ENCODE measurements at places on chromosomes 5 and 9.

GRCh38 chr5:33563983-33564908, 123.5 kb downstream of the TARS1 start:
- no peak for DNase-seq

DNA sequence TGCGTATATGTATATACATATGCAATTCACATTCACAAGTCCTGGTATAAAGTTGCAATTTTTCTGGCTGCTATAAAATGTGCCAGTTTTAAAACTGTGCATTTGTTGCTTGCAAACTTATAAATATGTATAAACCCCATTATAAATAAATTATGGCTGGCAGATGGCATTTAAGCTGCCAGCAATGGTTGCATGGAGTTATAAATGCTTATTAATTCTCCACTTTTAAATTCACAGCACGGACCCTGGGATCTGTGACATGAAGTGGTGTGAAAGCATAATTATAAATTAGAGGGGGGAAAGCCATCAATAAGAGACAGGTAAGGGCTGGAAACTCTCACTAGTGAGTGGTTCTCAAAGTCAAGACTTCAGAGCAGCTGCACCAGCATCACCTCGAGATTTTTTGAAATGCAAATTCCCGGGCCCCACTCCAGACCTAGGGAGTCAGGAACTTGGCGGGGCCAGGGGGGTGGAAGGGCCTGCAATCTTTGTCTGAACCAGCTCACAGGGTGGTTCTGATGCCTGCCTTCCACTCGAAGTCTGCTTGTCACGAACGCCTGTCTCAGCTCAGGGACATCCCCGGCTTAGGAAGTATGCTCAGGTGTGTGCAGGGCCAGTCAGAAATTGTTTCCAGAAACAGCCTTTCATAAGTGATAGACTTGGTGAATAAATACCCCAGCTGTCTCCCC, 16.9 kb downstream of the S1PR3 start:
- no peak for DNase-seq

GRCh38 chr5:115573133-115573532, 28.6 kb upstream of the FEM1C start:
- DNase-seq = no peak

GRCh38 chr9:111095441-111095840, 57.2 kb upstream of the LPAR1 start:
- DNase-seq = no peak

GRCh38 chr9:20040991-20041696, 252.3 kb upstream of the SLC24A2 start:
- no peak for DNase-seq

GRCh38 chr9:110329639-110330230, 7.9 kb downstream of the TXNDC8 start:
- peak; percentile 67 for DNase-seq

GRCh38 chr5:135324897-135325650, 74.0 kb downstream of the MACROH2A1 start:
- DNase-seq = no peak

DNA sequence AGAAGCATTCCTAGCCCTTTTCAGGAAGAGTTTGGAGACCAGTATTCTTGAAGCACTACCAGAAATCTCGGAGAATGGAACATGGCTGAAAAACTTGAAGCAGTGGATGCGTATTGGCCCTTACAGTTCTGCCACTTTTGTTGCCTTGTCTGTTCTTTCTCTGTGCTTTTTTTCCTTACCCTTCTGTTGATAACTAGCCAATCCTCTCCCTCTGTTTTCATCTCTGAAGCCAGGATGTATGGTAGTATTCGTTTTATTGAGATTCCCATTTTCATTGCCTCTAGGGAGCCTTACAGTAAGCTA, 564 bp upstream of the CCNH start:
- no peak for DNase-seq

GRCh38 chr9:2231101-2231500, 216.0 kb downstream of the SMARCA2 start:
- no peak for DNase-seq

GRCh38 chr5:112958093-112959088, 18.2 kb upstream of the DCP2 start:
- DNase-seq = peak; percentile 81

- DNase-seq = no peak
Measured at GRCh38 chr9:99466104-99466503, 244.0 kb downstream of the SEC61B start.

DNA sequence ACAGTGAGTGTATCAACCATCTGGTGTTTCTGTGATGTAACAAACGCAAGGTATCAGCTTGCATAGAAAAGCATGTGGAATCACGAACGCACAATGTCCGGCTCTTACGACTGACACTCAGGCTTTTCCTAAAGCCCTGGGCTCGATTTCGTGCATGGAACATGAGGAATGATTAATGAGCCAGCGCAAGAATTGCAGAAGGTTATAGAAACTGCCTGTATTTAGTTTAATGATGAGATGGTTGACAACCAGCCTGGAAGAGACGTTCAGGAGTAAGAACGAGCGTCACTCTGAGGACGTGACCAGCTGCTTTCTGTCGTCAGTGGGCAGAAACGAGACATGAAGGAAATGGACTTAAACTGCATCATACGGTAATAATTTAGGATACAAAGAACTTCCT, 497.6 kb downstream of the IRX1 start:
- no peak for DNase-seq

GRCh38 chr5:79508354-79508753, 5.6 kb downstream of the HOMER1 start:
- DNase-seq = no peak

DNA sequence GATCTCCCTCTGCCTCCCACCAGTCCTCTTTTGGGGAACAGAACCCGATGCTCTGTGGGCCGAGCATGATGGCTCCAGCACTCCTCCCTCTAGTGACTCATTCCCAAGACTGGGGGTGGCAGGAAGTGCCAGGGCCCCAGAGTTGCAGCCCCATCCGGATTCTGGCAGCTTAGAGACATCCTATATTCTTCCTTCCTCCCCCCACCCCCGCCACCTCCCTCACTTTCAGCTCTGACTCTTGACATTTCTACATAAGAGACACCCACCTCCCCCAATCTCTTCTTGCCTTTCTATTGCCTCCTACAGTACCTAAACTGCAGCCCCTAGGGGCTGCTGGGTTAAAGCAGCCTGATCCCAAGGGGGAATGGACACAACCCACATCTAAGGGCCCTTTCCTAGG, 47.1 kb upstream of the MATR3 start:
- DNase-seq = peak; percentile 83

DNA sequence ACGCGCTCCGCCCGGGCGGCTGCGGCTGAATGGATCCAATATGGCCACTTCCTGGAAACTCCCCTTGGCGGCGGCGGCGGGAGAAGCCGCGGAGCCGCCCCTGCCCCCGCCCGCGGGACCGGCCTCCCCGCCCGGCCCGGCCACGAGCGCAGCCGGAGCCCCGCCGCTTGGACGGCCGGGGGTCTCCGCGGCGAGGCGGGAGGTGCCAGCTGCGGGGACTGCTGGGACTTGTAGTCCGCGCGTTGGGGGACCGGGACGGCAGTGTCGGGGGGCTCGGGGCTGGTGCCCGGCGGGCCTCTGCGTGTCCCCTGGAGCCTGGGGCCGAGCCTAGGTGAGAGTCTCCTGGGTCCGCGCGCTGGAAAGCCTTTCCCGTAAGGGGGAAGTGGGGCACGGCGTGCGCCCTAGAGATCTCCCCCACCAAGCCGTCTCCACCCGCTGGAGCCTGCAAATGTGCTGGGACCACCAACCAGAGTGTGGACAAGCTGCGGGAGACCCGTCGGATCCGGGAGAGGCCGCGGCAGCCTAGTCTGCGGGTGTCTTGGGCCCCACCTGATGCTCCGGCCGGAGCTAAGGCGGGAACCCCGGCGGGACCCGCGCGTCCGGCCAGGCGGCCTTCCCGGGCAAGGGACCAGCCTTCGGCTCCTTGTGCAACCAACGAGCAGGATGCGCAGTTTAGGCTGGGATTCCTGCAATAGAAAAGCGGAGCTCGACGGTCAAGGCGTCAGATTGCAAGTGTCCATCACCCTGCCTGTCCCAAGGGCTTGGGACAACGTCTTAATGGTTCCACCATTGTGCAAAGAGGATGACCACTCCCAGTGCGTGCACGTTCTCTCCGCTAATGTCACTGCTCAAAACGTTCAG, at the start of gene SEPTIN8:
Gene SEPTIN8 (minus strand): TSS at position 31 of the 861 bp plus-strand sequence. CDS start 102 bp downstream, outside the sequence.
- peak; percentile 55 for DNase-seq

GRCh38 chr9:70586476-70586875, 172.0 kb upstream of the KLF9 start:
- DNase-seq = no peak

DNA sequence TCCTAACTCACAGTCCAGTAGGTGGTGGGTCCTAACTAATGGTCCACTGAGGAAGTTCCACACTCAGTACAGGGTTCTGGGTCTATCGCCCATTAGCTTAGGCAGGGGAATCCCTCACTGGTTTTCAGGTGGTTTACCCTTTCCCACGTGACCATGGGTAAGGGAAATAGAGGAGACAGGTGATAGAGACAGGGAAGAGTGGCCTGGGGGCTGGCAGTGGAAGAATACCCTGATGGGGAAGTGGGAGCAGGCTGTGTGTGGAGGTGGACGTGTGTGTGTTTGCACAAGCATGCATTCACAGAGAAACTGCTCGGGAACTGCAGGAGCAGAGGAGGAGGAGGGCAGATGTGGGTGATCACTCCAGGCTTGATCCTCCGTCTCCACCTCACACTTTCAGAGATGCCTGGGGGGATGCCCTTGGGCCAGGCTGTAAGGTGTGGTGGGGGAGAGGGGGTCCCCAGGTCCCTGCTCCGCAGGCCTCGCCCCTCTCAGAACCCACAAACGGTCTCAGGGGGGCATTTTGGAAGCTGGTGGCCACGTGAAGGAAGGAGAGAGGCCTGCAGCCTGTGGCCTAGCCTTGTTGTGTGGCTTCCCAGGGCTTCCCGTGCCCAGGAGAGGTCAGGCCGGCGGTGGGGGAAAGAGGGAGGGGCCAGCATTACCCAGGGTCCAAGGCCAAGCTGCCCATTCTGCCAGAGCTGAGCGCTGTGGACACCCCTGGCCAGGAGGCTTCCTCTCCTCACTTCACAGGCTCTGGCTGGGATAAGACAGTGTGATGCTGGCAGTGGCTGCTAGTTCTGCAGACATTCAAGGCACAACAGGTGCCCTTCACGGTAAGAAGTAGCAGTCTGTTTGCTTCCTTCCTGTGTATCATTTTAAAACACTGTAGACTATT, 80.0 kb downstream of the OTULIN start:
- DNase-seq = no peak

DNA sequence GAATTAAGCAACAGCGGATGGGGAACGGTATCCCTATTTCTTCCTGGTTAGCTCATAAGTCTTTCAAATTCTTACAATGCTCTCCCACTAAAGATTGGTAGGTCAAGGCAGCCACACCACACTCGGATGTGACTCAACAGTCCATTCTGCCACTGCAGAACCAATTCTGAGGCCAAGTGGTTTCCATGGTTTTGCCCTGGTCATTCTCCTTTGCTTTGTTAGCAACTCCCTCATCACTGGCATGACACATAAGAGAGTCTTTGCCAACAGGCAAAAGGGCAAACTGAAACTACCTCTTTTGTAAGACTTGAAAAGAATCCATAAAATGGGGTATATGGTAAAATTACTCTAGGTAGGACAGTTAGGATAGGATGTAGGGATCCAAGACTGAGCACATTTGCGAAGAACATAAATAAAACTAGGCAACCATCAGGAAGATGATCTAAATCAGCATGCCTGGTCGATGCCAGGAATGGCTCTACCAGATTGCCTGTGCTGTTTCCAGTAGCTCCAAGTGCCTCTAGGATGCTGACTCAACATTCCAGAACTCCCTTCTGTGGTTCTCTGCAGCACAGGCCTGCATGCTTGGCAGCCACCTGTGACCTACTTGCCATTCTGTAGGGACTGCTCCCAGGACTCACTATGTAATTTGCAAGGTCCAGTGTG, 105.4 kb downstream of the DCP2 start:
- peak; percentile 32 for DNase-seq

- no peak for DNase-seq
Measured at GRCh38 chr9:115671963-115672305, 481.7 kb upstream of the PAPPA start.

DNA sequence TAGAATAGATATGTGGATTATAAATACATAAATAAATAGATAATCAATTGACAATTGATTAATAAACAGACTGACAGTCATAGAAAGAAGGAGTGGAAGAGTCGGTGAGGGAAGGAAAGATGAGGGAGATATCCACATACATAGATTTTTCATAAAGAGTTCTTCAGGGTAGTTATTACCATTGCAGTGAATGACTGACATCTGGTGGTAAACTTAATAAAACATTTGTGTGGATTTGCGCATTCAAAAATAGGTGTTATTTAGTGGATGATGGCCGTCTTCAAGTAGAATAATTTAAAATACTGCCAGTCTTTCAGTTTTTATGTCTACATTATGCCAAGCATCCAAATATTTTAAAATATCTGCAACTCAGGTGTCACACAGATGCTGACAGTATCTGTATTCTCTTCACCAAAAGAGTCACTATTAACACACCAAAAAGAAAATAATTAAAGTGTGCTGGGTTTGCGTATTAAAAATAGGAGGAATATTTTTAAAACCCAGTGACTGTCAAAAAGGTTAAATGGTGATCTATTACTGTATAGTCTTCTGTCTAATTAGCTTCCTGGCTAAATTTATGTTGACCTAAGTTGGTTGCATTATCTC, 78.8 kb downstream of the GIN1 start:
- DNase-seq = peak; percentile 41

DNA sequence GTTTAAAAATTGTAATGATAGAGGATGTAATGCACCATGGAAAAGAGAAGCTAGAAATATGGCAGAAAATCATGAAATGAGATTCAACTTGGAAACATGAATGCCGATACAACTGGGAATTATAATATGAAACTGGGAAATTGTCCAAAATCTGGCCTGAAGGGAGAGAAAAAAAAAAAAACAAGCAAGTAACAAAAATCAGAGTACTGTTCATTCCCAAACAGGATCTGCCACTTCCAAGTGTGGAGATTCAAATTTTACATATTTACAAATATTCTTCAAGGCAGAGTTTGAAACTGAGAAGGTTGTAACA, 56.6 kb upstream of the MOCS2 start:
- no peak for DNase-seq

GRCh38 chr5:138709202-138709601, 44.0 kb upstream of the CTNNA1 start:
- DNase-seq = no peak

DNA sequence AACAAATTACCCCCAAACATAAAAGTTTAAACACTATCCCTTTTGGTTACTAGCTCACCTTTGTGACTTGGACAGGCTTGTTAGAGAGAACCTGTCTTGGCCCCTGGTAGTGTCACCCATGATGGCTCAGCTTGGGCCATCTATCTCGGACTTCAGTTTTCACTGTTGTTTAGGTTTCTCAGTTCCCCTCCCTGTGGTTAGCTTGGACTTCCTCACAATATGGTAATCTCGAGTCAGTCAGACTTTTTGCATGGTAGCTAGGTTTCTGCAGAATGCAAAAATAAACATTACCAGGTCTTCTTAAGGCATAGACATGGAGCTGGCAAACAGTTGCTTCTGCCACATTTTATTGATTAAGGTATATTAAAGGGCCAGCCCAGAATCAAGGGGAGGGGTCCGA, 324.3 kb upstream of the RORB start:
- DNase-seq = no peak
